ENCODE measurements at places on chromosomes 12 and 14.

GRCh38 chr12:93403988-93404803 lies 26.5 kb downstream of the NUDT4 start:
- DNase-seq: no peak

DNA sequence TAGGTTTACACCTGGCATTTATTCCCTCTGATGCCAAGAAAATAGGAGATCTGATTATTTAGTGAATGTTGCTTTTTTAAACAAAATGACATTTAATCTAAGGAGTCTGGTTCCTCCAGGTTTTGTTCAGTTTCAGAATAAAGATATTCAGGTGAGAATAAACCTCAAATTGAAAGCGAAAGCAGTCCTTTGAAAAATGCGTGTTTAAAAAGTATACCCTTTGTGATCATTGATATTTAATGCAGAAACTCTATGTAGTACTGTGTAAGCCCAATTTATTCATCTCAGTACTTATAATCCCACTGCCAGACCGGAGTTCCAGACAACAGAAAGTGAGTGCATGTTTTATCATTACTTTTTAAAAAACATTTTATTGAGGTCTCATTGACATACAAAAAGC lies 210.2 kb downstream of the KCNC2 start:
- DNase-seq: no peak

- no peak for DNase-seq
Measured at GRCh38 chr14:76644855-76645518, 116.3 kb upstream of the VASH1 start.

DNA sequence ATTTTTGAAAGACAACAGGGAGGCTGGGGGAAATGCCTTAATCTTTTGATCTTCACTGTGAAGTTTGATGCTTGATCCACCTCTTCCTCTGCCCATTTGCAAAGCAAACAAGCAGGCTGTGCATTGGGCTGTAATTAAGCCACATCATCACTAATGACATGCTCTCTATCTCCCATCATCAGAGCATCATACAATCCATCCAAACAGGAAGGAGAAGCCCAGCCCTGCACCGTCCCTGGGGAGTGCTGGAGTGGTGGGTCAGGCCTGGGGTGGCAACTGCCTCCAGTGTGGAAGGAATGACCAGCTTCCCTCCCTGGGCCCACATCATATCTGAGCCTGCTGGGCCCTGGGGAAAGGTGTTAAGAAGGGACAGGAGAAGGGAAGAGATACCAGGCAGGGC lies 6.9 kb upstream of the KRT74 start:
- no peak for DNase-seq

DNA sequence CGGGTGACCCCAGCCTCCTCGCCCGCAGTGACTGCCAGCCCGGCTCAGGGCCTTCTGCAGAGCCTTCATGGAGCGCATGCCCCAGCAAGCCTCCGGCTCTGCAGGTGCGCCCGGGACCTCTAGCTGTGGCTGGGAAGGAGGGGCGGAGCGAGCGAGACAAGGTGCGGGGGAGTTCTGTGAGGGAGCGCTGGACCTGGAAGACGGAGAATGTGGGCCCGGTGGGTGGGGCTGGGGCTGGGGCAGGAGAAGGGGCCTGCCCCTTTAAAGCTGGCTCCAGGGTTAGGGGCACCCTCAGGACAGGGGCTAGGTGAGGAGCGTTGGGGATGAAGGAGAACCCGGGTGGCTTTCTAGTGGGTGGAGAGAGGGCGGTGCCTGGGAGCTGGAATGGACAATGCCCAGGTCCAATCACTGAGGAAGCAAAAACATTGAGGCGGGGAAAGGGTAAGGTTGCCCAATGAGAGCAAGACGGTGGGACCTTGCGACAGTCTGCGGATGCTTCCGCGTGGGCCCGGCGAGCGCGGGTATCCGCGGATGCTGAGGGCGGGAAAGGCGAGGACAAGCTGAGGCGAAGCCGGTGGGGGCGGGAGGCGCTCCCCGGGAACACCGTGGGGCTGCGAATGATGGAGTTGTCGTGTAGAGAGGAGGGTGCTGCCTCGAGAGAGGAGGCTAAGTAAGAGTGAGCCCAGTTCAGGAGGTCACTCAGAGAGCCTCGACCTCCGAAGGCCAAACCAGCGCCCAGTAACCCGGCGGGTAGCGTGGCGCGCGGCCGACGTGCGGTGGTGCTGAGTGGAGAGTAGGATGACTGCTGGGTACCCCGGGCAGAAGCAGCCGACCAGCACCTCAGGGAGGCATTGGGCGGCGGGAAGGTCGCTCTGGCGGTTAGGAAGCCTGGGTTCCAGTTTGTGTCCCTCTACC lies at the start of gene GLS2:
Gene GLS2, minus strand, starts transcription at position 121 of the 915 bp plus-strand sequence. Its CDS starts 43 bp downstream, at position 78.
- peak; percentile 77 for DNase-seq

DNA sequence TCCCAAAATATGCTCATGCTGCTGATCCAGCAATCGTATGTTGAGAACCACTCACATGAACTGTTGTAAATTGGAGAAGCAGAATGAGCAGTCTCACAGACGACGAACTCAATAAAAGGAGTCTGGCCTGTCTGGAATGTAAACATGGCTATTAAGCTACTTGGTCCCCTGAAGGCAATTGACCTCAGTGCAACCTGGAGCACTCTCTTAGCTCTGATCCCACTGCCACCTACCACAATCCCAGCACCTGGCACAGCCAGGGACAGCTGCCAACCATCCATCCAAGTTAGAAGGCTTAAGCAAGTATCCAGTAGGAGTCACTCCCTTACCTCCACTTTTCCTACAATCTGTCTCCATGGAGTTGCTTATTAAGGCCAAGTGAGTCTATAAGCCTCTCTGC lies 406.9 kb upstream of the CLEC14A start:
- no peak for DNase-seq

DNA sequence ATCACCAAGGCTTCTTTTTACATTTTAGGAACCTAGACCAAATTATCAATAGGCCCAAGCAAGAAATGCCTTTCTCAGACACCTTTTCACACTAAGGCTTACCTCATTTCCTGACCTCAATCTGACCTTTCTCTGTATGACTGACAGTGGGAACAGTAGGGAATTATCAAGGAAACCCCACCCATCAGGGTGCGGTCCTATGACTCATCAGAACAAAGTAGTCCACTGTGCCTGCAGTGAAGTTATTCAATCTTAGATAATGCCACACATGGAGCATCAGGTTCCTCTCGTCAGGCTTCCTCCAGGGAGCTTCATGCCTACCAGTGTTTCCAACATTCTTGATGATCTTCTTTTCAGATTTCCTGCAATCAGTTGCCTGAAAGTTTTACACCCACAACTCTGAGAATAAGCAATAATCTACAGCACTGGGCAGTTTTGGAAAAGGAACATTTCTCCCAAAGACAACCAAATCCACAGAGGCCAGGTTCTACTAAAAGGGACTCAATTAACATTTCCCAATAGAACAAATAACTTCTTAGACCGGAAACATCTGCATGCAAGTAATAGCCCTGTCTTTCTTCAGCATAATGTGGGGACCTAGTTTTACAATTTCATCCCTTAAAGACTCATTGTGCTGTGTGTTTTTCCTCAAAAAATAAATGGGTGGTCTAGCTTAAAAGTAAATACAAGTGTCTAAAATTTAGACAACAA lies 35.9 kb upstream of the TMTC2 start:
- DNase-seq: no peak

- no peak for DNase-seq
Measured at GRCh38 chr12:43848226-43848507, 12.3 kb downstream of the TMEM117 start.

DNA sequence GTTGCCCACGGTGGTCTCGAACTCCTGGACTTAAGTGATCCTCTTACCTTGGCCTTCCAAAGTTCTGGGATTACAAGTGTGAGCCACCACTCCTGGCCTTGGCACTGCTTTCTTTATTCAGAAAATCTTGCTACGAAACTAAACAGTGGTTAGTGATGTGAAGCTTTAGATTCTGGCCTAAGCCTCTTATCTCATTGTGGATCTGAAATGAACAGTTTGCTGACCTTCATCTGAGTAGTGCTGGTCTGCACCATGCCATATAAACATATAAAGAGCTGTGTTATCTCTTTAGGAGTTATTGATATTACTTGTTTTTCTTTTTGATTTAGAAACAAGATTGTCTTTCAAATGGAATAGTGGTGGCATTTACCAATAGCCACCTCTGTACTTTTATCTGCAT lies 22.6 kb downstream of the SRGAP1 start:
- DNase-seq: no peak

- DNase-seq: no peak
Measured at GRCh38 chr12:77983859-77984258, 153.2 kb downstream of the NAV3 start.

DNA sequence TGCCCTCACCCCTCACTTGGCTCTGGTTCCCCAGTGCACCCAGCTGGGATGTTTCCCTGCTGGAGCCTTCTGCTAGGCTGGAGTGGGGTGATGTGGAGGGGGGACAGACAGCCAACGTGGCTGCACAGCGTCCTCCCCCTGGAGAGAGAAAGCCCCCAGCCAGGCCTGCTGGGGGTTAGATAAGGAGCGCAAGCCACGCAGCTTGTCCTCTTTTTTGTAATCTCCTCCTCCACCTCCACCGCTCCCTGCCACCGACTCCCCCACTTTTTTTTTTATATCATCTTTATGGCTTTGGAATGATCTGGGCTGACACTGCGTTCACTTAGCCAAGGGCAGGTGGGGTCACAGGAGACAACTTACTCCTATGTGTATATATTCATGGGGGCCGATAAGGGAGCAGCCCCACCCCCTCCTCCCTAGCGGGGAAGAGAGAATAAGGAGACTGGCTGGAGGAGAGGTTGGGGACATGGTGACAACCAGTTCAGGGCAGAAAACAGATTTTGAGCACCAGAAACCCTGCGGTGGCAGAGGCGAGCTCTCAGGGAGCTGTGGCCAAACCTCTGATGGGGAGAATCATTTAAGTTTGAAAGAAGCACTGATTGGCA lies 169.9 kb upstream of the LHX5 start:
- DNase-seq: no peak

DNA sequence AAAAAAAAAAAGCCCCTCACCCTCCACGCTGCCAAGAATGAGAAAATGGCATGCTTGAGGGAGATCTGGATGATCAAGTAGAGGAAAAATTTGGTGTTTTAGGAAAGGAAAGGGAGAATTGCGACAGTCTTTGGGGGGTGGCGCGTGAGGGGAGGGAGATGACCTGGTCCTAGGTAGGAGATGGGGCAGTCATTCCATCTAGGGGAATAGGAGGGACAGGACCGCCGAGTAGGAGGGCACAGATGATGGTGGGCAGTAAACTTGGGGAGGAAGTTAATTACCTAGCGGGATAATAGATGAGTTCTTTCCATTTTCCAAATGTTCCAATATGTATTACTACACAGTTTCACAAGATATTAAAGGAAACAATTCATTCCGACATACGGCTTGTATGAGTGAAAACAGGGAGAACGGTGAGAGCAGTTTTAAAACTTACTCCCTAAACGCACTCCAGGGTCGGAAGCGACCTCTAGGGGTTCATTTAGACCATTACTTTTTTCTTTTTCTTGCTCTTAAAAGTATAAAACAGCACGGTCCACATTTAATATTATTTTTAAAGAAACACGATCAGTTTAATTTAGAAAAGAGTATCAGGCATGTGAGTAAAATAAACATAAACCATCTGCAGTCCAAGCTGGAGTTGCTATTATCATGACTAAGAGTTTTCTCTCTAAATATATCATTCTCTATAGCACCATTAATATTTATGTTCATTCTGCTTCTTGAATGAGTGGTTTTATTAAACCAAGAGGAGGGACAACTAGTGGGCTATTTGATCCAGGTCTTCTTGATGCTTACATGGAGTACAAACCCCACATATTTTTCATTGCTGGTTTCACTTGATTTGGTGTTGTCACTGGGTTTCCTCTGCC lies 3.0 kb upstream of the FNTB start:
- peak; percentile 43 for DNase-seq

DNA sequence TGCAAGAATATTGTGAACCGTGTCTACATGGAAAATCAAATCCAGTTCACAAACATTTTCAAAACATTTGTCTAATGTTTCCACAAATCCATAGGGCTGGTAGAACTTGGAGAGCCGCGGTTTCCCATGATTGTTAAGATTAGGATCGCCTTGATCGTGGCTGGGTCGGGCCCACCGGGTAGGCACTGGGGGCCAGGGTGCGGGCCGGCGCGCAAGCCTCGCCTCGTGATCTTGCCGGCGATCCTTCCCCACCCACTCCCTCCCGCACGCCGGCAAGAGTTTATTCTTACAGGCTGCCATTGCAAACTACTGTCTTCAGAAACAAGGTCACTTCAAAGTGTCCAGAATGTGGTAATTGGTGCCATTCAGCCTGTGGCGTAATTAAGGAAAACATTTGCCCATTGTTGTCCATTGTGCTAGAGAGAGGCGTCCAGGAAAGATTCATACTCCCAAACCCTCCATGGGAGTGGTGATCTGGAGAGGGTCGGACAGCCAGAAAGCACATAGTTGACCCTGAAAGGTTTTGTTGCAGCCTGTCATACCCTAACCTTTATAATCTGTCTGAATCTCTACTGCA lies 95.5 kb downstream of the BORCS5 start:
- DNase-seq: no peak

- DNase-seq: no peak
Measured at GRCh38 chr14:99350751-99351150, 78.8 kb upstream of the BCL11B start.

DNA sequence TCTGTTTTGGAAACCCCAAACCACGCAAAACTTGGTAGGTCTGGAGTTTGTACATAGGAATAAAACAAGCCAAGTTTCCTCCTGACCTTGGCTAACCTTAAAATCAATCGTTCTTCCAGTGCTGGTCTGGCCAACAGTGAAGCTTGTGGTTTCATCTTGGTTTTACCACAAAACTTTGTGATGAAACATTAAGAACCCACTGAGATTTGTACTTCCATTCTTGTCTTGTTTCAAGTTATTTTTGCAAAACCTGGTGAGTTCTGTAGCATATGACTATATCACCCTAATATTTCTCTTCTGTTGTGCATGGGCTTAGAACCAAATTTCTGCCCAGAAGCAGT lies 26.4 kb downstream of the SIX1 start:
- DNase-seq: no peak

DNA sequence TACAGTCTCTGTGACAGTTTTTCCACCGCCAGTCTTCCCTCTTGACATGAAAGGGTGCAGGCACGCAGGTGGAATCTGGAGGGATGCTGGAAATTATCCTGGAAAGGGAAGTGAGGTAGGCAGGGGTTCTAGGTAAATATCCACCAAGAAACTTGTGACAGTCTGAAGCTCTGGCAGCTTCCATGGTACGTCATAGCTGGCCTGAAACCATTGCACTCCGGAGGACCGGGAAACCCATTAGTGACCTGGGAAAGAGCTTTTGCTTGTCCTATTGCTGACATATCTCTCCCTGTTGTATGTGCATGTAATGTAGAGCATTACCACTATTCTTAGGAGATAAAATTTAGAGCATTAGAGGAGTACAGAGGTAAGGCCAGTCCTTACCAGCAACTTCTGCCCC lies 275.9 kb downstream of the EGLN3 start:
- no peak for DNase-seq

DNA sequence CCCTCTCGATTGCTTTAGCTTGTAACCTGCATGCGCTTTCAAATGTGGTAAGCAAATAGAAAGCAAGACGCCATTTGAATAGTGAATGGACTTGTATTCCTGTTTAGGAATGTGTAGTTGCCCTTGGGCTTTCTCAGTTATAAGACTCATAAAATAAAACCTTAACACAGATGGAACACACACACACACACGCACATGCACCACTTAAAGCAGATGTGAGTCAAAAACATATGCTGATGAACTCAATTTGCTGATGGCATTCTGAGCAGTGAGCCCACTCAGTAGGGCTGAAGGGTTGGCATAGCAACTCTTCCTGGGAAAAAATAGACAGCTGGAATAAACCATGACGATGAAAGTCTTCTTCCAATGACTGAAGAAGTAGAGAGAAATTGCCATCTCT lies 360.5 kb downstream of the APAF1 start:
- no peak for DNase-seq

GRCh38 chr12:6535960-6536847 lies 1.9 kb downstream of the GAPDH start:
- DNase-seq: no peak

Data from stimulated activated CD4-positive, alpha-beta T cell treated with anti-CD3 and anti-CD28 coated beads, Interleukin-4, amount 100 ng/mL, for 24 hours (primary cell).